Mesangial cell (primary cell): ENCODE measurements at places on chromosomes 5 and 9. TPM values are rescaled to one million over a fixed set of nuclear protein-coding genes. Genes with fewer than 3 reads are reported as not detected.

Gene TEX48
- total RNA-seq = not detected in 2 replicates

Gene SETX
- total RNA-seq = 22.7 and 25.5 TPM in 2 replicates

Gene TUSC1
- 18.6 and 31.4 TPM in 2 replicates for total RNA-seq

Gene DOCK8
- total RNA-seq = 0.49 and 2.8 TPM in 2 replicates

Gene LHX3
- total RNA-seq = not detected in 2 replicates

Gene ALDH1A1
- total RNA-seq = 0.33 and 16.0 TPM in 2 replicates

Gene SPINK5
- not detected in 2 replicates for total RNA-seq

Gene FOXD4L3
- not detected in 2 replicates for total RNA-seq

Gene FGD3
- total RNA-seq = under 0.01 TPM in 2 replicates

Gene SV2C
- not detected in 2 replicates for total RNA-seq

Gene FGF18
- 0.33 and 14.1 TPM in 2 replicates for total RNA-seq

Gene KCTD16
- total RNA-seq = 0.13 and 1.1 TPM in 2 replicates

Gene AMBP
- total RNA-seq = not detected in 2 replicates
